ENCODE measurements at places on chromosomes 11 and 22.
A peak's percentile ranks its signal among the peaks of the same experiment; 100 is the strongest.

DNA sequence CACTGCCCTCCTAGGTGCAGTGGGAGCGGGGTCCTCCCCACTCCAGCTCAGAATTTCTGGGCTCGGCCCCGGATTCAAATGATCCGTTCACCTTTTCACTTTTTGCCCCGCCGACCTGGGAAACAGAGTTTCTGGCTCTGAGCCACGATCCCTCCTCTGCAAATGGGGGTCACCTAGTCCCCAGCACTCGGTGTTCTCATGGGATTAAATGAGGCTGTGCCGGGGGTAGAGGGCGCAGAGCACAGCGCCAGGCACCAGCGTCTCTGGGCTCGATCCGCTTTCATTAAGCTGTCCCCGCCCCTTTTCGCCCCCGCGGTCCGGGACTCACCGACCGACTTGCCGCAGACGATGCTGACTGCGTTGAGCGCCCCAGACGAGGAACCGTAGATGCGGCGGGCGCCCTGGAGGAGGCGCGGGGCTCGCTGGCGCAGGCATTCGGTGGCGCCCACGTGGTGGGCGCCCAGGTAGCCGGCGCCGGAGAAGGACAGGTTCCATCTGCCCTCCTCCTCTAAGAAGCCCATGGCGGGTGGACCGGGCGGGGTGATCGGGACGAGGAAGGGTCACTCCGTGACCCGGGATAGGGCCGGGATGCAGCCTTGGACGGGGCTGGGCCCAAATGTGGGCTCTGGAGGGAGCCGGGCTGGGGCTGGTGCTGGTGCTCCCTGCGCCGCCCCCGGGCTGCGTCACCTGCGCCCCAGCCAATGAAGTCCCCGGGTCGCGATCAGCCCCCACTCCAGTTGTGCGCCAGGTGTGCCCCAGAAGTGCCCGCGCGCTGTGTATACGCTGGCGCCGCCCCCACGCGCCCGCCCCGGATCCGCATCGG, at the start of gene PNPLA5:
Gene PNPLA5 (minus strand): TSS at position 654 of the 823 bp plus-strand sequence. CDS start 133 bp downstream, at position 521.
- no peak for DNase-seq

DNA sequence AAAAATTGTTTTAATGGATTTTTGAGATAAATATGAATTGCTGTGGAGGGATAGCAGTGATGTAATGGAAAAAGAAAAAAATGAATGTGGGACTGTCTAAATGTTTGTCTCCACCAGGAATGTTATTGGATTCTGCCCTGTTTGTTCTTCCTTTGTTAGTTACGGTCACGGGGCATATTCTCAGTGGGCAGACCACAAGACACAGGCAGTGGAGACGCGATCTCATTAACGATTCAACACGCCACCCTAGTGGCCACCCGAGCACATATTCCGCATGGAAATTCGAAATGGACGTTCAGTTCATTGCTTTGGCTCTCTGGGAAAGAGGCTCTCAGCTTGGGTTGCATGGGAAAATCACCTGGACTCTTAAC, 151.8 kb upstream of the TTC12 start:
- DNase-seq: peak; percentile 61

GRCh38 chr11:83711106-83711527, 424.9 kb upstream of the CCDC90B start:
- DNase-seq: no peak

GRCh38 chr11:81421251-81421860, 1312.3 kb downstream of the FAM181B start:
- no peak for DNase-seq

DNA sequence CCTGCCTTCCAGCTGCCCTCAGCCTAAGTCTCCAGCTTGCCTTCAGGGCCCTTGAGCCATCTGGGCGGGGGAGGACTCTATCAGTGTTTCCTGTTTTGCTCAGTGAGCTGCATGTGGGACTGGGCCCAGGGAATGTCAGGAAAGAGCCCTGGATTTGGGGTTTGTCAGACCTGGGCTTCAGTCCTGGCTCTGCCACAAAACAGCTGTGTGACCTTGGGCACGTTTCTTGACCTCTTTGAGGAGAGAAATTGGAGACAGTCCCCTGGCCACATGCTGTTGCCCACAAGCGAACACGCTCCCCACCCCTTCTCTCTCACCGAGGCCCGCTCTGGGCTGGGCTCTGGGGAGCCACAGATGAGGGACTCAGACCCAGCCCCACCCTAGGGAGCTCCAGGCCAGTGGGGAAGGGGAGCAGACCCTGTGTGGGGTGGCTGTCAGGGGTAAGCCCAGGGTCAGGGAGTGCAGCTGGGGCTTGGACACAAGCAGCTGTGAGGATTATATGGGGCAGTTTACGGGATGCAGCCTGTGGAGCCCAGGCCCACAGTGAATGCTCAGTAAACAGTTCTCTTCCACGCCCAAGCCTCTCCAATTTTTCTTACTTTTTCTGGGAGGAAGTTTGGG, 12.3 kb downstream of the MYO7A start:
- DNase-seq: no peak

DNA sequence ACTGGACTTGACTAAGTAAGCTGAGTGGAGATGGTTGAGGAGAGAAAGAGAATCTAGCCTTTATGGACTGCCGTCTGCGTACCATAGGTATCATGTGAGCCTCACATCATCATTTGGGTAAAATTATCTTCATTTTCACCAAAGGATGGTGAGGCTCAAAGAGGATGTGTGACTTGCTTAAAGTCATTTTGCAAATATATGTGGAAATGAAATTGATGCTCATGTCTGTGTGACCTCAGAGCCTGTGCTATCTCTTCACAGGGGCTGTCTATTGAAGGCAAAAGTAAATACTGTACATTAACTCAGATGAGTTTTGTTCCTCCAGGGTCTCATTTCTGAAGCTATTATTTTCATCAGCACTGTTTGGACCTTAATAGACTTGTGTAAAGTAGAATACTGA, 83.3 kb upstream of the ALKBH3 start:
- no peak for DNase-seq

DNA sequence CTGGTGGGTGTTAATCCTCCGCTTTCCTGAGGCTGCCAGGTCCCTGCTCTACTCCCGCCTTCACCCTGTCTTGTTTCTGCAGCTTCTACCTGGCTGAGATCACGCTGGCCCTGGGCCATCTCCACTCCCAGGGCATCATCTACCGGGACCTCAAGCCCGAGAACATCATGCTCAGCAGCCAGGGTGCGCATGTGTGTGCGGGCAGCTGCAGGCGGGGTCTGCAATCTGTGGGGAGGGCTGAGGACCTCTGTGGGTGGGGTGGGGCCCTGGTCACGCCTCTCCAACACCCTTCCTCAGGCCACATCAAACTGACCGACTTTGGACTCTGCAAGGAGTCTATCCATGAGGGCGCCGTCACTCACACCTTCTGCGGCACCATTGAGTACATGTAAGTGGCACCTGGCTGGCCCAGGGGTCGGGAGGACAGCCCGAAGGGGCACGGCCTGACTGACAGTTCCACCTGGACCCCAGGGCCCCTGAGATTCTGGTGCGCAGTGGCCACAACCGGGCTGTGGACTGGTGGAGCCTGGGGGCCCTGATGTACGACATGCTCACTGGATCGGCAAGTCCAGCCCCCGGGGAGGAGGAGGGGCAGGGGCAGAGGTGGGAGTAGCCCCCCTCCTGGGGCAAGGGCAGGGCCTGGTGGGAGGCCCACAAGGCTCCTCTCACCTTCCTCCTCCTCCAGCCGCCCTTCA, 4.5 kb downstream of the RPS6KB2 start:
- no peak for DNase-seq

DNA sequence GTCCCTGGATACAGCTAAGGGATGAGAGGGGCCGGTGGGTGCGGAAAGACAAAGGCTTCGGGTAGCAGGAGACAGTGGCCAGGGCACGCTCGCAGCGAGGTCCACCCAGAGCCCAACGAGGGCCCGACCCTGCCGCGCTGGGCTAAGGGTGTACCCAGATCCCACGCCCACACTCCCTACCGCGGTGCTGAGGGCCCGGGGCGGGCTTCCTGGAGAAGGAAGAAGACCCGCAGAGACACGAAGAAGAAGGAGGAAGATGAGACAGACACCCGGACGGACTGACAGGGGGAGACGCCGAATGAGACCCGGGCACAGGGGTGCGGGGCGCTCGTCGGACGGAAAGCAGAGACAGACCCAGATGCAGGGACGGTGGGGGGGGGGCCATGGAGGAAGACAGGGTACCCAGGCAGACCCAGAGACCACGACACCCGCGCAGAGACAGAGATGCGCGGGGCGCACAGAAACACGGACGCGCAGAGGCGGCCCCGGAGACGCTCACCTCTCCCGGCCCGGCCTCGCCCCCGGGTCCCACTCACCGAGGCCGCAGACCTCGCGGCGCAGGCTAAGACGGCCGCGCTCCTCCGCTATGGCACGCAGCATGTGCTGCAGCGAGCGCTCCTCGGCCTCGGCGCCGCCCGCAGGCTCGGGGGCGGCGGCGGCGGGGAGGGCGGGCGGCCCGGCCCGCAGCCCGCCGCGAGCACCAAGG, 437 bp downstream of the KIAA0930 start:
- DNase-seq: no peak

DNA sequence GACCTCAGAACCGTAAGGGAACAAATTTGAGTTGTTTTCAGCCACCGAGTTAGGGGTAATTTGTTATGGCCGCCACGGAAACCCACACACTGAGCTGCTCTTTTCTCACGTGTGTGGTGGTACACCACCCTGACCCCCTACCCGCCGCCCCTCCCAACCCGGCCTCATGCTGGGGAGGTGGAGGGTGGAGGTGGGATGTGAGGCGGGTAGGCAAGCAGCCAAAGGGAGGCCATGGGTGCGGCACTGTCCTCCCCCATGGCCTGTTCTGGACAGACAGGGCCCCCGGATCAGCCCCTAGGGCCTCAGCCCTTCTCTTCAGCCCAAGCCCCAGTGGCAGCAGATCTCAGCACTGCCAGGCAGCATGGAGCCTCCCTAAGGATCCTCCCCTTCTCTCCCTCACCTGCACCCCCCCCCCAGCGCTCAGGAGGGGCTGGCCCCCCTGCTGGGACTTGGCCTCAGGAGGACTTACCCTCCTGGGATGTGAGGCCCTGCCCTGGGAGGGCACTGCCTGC, 7.9 kb downstream of the PRR5 start:
- DNase-seq: no peak

DNA sequence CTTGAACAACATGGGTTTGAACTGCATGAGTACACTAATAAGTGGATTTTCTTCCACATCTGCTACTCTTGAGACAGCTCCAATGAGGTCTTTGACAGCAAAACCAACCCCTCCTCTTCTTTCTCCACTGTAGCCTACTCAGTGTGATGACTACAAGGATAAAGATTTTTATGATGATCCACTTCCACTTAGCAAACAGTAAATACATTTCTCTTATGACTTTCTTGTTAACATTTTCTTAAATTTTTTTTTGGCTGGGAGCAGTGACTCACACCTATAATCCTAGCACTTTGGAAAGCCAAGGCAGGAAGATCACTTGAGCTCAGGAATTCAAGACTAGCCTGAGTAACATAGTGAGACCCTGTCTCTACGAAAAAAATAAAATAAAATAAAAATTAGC, 9.9 kb upstream of the EIF4G2 start:
- no peak for DNase-seq

GRCh38 chr11:2778630-2779498, 79.1 kb upstream of the KCNQ1OT1 start:
- peak; percentile 11 for DNase-seq

- no peak for DNase-seq
These were observed 5.3 kb downstream of the SMIM38 start for GRCh38 chr11:69161117-69161407.

- DNase-seq: no peak
These were observed 9.2 kb upstream of the RELT start for GRCh38 chr11:73366953-73367352.

GRCh38 chr22:49269928-49270327, 557.7 kb downstream of the BRD1 start:
- DNase-seq: no peak

GRCh38 chr22:33299245-33299956, 241.2 kb upstream of the SYN3 start:
- no peak for DNase-seq

- no peak for DNase-seq
These were observed 14.5 kb upstream of the CYP2R1 start for GRCh38 chr11:14906578-14906977.

DNA sequence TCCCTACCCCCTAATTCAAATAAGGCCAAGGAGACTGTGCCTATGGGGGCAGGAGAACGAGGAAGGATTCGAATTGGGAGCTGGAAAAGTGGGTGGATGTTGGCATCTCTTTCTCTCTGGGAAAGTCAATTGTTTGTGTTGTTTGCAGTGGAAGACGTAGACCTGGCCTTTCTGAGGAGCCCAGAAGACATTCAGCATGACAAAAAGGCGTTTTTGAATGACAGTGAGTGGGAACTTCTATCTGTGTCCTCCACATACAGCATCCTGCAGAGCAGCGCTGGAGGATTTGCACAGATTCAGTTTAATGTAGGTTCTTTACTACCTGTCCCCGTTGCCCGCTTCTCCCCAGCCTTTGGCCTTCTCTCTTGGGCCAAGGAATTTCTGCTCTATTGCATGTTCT, 28.2 kb downstream of the HTR3B start:
- no peak for DNase-seq

DNA sequence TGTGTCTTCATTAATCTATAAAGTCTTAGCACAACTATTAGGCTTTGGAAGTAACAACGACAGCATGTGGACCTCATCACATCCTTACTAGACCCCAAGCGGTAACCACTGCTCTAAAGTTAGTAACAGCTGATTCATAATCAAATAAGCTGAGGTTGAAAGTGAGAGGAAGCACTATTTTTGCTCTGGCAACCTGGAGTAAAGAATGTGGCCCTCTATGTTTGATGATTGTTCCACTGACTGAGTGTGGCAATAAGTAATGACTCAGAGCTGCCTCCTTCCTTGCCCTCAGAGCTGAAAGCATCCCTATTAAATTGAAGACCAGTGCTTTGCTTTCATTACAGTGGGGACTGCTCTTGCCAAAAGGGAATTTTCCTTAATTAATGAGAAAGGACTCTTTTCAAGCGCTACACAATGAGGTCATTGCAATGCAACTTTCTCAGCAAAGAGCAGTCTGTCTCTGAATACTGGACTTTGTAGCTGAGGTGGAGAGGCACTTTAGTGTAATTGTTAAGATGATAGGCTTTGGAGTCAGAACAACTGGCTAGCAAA, 906.1 kb upstream of the RAG2 start:
- DNase-seq: no peak

DNA sequence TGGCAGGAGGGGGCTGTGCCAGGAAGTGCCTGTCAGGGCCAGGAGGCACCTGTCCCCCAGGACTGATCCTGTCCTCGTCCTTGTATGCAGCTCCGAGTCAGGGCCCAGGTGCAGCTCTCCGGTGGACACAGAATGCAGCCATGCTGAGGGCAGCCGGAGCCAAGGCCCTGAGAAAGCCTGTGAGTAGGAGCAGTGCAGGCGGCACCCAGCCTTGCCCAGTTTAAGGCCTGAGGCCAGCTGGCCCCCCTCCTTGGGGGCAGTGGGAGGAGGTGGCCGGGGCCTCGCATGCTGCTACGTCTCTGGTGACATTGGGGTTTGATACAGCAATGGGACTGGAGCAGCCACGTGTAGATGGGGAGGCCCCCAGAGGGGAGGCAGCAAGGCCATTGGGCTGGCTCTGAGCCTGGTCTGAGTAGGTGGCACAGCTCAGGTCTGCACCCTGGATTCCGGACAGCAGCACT, 34.9 kb downstream of the SBF1 start:
- DNase-seq: no peak

- DNase-seq: peak; percentile 5
These were observed 734.3 kb downstream of the BRD1 start for GRCh38 chr22:49093192-49093880.

GRCh38 chr22:39825661-39826102, 67.9 kb downstream of the ENTHD1 start:
- DNase-seq: no peak
